Activated CD4-positive, alpha-beta T cell treated with anti-CD3 and anti-CD28 coated beads, Interleukin-2, amount 10 ng/mL, durations not matched to agents 7 days and 5 days (primary cell): ENCODE measurements at places on chromosomes 13 and 19. TPM values are rescaled to one million over a fixed set of nuclear protein-coding genes. Genes with fewer than 3 reads are reported as not detected.

Gene ETV2
- total RNA-seq, result 1.9 TPM

Gene GPR183
- total RNA-seq, result 45.1 TPM

Gene NTN5
- total RNA-seq, result 1.0 TPM

Gene ZSCAN4
- total RNA-seq, result not detected

Gene RASIP1
- total RNA-seq, result 0.50 TPM

Gene CUL4A
- 84.6 TPM for total RNA-seq

Gene PRSS57
- not detected for total RNA-seq

Gene TPRX2
- total RNA-seq, result not detected

Gene IGFL2
- not detected for total RNA-seq

Gene SLC7A1
- total RNA-seq, result 77.5 TPM

Gene MZT1
- total RNA-seq, result 14.7 TPM

Gene PRR36
- total RNA-seq, result 0.10 TPM

Gene ENOX1
- total RNA-seq, result 0.07 TPM

Gene ZNF616
- total RNA-seq, result 7.5 TPM
